NCI-H1417 (cell line): ENCODE measurements at places on chromosomes 11 and 22.

DNA sequence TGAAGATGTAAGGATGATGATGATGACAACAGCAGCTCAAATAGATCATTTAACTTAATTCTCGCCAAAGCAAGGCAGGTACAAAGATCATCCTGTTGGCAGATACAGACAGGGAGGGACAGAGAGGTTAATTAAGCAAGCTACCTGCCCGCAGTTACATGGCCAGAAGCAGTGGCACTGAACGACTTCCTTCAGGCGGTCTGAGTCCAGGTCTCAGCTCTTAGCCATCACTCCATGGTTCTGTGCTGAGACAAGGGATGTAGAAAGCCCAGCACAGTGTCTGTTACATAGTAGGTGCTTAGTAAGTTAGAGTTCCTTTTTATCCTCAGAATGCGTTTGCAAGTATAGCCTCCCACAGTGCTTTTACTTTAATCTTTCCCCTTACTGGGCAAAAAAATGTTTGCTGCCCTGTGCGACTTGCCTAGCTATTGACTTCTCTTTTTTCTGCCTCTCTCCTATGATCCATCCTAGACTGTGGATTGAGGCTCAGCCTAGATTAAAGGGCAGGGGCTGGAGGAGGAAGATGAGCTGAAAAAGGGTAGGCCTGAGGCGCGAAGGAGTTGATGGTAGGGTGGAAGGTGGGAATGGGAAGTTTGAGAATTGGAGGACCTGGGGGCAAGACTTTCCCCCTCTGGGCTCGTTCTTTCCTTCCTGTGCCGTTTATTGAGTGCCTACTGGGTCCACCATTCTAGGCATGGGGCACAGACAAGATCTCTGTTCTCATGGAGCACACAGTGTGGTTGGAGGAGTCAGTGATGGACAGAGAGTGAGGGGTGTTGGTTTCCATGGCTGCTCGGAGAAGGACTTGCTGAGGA, 108.2 kb upstream of the OR4B1 start:
- no peak for DNase-seq

DNA sequence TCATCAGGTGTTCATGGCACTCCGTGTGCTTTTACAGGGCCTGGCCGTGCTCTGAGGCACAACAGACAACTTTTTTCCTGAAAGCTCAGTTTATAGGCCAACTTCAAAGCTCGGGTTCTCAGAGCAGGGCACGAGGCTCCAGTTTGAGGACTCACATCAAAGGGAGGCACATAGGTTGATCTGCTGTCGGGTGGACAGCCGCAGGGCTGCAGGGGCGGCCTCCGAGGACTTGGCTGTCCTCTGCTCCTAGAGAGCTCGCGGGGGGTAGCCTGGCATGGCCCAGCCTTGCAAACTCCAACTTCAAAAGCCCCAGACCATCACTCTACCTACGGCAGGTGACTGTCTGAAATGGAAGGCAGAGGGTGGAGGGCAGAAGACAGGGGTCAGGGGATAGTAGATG, 31.6 kb downstream of the C11orf58 start:
- DNase-seq = no peak

GRCh38 chr11:92387859-92388258, 163.2 kb downstream of the FAT3 start:
- DNase-seq = no peak

GRCh38 chr22:44441401-44442185, 56.4 kb downstream of the RTL6 start:
- DNase-seq = no peak

DNA sequence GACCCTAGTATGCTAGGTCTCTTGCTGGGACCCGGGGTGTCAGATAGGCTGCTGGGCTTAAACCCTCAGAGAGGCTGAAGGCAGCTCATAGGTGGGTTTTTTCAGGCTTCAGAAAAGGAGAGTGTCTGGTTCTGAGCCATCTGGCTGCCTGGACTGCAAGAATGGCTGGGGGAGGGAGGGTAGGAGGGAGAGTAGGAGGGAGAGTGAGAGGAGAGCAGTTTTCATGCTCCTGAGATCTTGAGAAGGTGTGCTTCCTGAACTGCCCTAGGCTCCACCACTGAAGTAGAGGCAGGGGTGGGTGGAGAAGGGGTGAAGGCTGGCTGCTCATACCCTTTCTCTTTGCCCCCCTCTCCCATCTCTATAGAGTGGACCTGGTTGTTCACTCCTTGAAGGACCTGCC, 4.6 kb downstream of the HMBS start:
- no peak for DNase-seq

- DNase-seq = no peak
Measured at GRCh38 chr22:37663521-37664140, 5.1 kb downstream of the PDXP start.

- no peak for DNase-seq
Measured at GRCh38 chr11:37811349-37811748, 1213.3 kb upstream of the RAG2 start.

- DNase-seq = no peak
Measured at GRCh38 chr22:50299785-50300619, 7.4 kb downstream of the PLXNB2 start.

DNA sequence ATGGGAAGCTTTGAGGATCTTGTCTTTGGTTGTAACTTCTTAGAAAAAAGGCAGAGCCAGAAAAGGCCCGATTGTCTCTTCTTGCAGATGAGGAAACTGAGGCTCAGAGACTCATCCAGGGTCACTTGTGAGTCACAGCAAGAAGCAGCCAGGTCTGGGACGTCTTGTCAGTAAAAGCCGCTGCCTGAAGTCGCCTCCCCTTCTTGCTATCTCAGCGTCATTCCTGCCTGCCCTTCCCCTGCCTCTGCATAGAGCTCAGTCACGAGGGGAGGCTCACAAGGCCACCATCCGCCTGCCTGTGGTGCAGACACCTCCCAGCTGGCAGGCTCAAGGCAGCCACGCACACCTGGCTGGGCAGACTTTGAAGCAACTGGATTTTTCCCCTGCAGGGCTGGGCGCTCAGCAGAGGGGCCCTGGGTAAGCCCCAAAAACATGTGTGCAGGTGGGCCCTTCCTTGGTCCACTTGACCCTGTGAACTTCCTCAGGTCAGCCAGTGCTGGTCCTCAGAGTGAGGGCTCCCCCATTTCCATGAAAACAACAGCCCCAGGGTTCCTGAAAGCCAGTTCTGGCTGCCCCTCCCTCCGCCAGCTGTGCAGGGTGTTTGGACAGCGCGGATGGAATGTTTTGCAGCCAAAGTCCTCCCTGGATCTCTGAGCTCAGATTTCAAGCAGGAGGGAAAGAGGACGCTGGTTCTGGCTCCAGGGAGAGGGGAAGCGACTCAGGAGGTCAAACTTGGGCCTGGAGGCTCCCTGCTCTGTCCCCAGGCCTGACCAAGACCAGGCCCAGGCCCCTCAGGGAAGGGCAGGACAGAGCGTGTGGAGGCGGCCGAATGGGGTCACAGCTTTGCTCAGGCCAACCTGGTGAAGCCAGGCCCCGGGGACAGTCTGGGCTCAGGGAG, 6.0 kb upstream of the RAB3IL1 start:
- no peak for DNase-seq

GRCh38 chr22:35528927-35529326, 11.7 kb upstream of the RASD2 start:
- DNase-seq = no peak

DNA sequence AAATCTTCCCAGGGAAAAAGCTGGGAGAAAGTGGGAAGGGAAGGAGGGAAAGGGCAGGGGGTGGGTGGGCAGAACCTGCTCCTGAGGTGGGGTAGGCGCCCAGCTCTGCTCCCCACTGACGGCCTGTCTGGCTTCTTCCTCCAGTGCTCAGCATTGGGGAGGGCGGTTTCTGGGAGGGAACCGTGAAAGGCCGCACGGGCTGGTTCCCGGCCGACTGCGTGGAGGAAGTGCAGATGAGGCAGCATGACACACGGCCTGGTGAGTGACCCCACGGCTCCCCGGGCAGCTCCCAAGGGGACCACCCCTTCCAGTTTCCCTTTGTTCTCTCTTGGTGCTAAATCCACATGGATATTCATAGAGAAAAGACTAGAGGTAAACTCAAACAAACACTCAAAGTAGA, 25.9 kb downstream of the SHANK3 start:
- no peak for DNase-seq

- DNase-seq = peak; percentile 89
Measured at GRCh38 chr11:46330563-46331281, 16.5 kb upstream of the DGKZ start.

GRCh38 chr11:44915621-44916020, 35.1 kb downstream of the TP53I11 start:
- DNase-seq = no peak

- peak; percentile 29 for DNase-seq
Measured at GRCh38 chr11:64120951-64121569, 44.9 kb downstream of the MACROD1 start.

- DNase-seq = no peak
Measured at GRCh38 chr11:86458294-86459001, 83.8 kb downstream of the CCDC81 start.

DNA sequence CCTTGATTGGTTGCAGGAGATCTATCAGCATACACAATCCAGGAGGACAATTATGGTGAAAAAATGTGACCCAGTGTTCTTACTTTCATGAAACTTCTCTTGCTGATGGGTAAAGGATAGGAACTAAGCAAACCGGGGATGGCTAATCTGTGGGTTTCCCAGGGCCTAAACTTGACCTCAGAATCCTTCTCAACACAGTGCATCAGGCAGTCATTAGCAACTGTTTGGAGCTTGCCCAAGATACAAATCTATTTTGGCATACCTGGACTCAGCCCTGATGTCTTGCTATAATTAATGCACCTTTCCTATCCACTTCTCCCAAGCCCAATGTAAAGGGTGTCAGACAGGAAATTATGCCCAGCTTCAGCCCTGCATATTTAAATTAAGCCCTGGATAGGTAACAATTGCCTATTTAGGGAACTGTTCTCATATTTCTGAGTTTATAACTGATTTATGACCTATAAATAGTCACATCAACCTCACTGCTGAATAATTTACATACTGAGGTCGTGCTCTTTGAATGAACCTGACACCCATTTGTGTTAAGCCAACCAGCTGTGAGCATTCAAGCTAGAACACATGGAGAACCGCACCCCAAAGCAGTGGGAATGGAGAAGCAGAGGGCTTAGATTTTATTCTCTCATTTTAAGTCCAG, 9.2 kb upstream of the PHF21A start:
- DNase-seq = no peak

DNA sequence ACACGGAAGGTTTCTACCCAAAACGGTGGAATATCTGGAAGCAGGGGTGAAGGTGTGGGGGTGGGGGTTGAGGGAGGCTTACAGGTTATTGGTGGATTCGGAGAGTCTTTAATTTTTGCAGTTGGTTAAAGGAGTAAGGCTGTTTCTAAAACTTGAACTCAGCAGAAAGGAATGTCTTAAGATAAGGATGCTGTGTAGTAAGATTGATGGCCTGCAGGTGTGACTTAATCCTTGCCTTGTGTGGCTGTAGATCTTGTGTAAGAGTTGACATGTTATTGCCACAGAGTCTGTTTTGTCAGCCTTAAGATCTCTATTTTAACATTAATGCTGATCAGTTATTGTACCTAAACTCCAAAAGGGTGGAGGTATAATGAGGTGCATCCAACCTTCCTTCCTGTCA, 16.4 kb upstream of the OR6M1 start:
- no peak for DNase-seq

DNA sequence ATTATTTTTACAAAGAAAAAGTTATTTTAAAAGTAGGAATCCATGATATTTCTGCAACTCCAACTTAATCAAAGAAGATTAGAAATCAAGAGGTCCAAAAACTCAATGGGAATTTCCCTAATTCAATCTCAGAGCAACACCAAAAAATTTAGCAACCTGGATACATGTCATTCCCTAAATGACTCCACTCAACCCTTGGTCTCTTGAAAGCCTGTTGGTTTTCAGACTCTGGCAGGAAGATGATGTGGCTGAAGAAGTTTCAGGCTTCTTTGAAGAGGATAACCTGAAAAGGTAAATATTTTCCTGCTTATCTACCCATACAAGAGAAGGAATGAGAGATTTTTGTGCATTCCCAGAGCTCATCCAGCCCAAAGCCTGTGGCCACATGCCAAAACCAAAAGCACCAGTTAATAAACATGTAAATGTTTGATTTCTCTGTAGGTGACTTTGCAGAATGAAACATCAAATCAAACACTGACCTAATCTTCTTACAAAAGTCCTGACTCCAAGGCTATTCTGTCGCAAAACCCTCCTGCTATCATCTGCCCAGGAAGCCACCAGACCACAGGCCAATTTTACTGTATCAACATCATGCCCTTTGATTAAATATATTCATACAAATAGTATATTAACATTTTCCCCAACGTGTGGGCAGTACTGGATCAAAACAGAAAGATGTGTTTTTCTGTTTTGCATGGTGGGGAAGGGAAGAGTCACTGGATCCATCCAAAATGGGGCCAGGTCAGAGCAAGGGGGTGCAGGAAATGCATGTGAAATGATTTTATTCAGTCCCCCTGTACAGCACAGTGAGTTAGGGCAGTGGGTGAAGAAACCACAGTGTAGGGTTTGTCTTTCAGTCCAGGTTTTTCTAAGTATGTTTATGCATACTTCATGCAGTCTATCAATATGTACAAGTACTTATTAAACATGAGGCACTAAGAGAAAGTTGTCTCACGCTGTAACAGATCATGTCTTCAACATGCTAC, 38.8 kb downstream of the SMCO4 start:
- DNase-seq = no peak

GRCh38 chr22:47082505-47082904, 320.1 kb downstream of the TBC1D22A start:
- DNase-seq = no peak

- peak; percentile 75 for DNase-seq
Measured at GRCh38 chr11:76310832-76311595, 69.9 kb downstream of the THAP12 start.

- DNase-seq = no peak
Measured at GRCh38 chr11:116693102-116693570, 79.7 kb downstream of the BUD13 start.

- DNase-seq = no peak
Measured at GRCh38 chr11:27124514-27125264, 84.1 kb downstream of the BBOX1 start.

- no peak for DNase-seq
Measured at GRCh38 chr22:44523981-44524759, 26.1 kb upstream of the RTL6 start.

DNA sequence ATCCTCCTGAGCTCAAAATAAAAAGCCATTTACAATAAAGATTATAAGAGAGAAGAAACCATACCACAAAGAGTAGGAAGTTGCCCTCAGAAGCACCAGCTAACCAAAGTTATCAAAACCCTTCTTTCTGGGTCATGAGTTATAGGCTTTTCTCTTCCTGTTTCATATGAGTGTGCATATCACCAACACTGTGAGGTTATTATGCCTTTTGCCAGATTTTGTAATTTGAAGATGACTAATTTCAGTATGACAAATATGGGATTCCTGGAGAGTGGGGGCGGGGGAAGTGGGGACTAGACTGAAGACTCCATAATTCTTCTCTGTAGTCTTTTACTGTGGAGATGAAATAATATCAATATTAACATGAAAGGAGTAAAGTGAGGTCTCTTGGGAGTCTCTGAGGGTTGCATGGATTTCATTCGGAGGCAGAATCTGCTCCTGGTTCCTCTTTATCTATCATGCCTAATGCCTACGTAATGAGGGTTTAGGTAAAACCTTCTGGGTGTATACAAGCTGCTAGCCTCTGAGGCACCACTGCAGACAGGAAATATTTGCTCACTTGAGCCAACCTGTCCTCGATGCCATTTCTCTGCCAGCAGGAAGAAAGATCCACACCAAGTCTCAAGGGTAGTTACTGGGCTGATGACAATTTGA, 2.1 kb downstream of the LPXN start:
- DNase-seq = no peak

- DNase-seq = no peak
Measured at GRCh38 chr11:114987186-114987760, 308.9 kb downstream of the NXPE2 start.
